ENCODE measurements at places on chromosomes 7 and 10.

DNA sequence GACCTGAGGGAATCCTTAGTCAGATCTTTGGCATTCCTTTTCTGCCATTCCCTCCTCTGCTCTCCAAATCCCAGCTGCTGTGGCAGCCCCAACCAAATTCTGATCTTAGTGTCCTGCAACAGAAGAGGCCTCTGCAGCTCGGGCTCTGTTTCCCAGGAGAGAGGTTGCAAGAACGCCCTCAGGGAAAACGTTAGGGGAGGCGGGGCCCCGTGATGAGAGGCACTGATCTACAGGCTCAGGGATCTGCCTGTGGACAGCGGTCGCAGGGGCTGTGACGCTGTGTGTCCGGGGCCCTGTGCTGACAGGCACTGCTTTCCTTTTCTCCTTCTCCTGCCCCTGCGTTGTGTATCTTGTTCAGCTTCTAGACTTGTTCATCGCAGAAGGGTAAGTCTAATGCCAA, 57.3 kb upstream of the DPYSL4 start:
- DNase-seq = no peak

GRCh38 chr7:18384491-18385143, 110.9 kb upstream of the HDAC9 start:
- no peak for DNase-seq

- DNase-seq = no peak
Observed at GRCh38 chr7:39609113-39609934, 14.0 kb upstream of the RALA start.

- no peak for DNase-seq
Observed at GRCh38 chr10:19824381-19825342, 8.4 kb downstream of the PLXDC2 start.

- DNase-seq = no peak
Observed at GRCh38 chr7:141844256-141844655, 3.0 kb upstream of the PRSS37 start.

DNA sequence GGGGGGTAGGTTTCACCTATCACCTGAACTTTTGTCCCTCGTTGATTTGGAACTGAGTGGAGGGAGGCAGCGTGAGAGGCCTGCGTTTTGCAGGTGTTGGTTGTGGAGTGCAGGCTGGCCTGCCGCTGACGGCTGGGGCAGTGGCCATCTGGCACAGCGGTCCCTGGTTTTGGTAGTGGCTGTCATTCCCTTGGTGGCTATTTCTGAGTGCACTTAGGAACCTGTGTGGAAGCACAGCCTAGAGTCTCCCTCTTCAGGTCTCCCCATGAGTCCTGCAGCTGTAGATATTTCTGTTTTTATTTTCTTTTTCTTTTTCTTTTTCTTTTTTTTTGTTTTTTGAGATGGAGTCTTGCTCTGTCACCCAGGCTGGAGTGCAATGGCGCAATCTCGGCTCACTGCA, 129.2 kb downstream of the CUL2 start:
- DNase-seq = no peak

GRCh38 chr10:132321726-132322125, 10.3 kb upstream of the LRRC27 start:
- no peak for DNase-seq

DNA sequence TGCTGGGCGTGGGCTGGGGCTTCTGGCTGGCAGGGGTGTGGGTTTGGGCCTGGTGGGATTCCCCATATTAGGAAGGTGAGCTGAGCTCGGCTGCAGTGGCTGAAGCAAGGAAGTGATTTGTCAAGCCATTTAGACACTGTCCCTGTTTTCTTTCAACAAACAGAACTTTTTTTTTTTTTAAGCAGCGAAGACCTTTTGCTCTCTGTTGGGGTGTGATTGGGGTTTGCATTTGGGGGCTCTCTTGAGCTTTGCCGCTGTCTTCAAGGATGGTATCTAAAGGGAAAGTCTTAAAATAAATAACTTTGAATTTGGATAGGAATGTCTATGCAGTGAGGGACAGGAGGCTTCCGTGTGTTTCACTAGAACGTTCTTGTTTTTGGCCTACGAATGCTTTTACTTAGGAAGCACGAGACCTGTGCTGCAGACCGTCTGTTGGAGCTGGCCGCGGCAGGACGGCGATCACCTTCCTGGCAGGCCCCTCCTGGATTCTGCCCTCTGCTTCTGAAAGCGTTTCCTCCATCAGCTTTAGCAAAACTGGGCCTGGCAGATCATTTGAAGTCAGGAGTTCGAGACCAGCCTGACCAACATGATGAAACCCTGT, 43.9 kb downstream of the FOXK1 start:
- no peak for DNase-seq

- no peak for DNase-seq
Observed at GRCh38 chr7:92904244-92905131, 68.1 kb upstream of the CDK6 start.

GRCh38 chr10:26242706-26243350, 26.3 kb downstream of the GAD2 start:
- DNase-seq = no peak

- peak; percentile 39 for DNase-seq
Observed at GRCh38 chr7:4549681-4550080, 132.4 kb upstream of the FOXK1 start.

DNA sequence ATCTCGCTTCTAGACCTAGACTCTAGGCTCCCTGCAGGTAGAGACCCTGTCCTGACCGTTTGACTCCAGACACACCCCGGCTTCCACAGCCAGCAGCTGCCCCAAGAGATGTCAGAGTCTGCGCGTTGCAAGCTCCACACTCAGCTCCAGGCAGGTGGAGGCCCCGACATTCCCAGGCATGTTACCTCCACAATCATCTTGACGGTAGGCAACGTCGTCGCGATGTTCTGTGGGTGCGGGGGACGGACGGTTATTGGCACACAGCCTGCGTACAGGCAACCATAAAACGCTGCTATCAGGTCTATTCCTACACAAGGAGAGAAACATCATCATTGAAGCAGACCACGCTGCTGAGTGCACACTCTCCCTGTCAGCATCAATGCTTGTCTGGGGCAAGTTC, 213.2 kb downstream of the ZMYND11 start:
- DNase-seq = no peak

GRCh38 chr7:96663871-96664445, 45.7 kb downstream of the SEM1 start:
- no peak for DNase-seq

GRCh38 chr7:106010331-106010730, 47.3 kb downstream of the CDHR3 start:
- DNase-seq = no peak

- no peak for DNase-seq
Observed at GRCh38 chr7:300048-300447, 10.1 kb downstream of the FOXL3 start.

- no peak for DNase-seq
Observed at GRCh38 chr7:114997487-114998404, 75.9 kb downstream of the MDFIC start.

DNA sequence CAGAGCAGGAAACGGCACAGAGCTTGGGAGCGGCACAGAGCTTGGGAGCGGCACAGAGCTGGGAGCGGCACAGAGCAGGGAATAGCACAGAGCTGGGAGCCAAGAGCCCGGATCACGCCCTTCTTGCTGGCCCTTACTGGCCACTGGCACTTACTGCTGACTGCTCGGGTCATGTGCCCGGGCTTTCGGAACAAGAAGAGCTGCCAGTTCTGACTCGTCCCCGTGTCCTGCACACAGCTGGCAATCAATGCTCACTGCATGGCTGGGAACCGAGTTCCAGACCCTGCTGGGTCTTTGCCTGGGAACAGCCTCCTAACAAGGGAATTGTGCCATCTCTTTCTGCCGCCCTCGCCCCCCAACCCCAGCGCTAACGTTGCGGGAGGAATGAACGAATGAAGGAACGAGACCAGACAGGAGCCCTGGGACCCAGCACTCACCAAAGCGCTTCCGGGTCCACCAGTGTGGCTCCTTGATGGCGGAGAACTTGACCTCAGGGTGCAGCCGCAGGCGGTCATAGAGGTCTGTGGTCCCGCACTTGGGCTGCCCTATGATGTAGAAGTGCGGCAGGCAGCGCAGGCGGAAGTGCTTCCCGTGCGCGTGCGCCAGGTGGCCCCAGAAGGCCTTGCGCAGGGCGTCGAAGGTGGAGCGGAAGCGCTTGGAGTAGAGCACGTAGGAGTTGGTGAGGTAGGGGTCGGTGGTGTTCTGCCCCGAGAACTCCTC, 49.1 kb downstream of the CHST15 start:
- no peak for DNase-seq

DNA sequence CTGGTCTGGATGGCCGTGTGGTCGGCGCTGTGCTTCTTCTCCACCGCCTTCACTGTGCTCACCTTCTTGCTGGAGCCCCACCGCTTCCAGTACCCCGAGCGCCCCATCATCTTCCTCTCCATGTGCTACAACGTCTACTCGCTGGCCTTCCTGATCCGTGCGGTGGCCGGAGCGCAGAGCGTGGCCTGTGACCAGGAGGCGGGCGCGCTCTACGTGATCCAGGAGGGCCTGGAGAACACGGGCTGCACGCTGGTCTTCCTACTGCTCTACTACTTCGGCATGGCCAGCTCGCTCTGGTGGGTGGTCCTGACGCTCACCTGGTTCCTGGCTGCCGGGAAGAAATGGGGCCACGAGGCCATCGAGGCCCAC, 1.1 kb downstream of the FZD9 start:
- no peak for DNase-seq

DNA sequence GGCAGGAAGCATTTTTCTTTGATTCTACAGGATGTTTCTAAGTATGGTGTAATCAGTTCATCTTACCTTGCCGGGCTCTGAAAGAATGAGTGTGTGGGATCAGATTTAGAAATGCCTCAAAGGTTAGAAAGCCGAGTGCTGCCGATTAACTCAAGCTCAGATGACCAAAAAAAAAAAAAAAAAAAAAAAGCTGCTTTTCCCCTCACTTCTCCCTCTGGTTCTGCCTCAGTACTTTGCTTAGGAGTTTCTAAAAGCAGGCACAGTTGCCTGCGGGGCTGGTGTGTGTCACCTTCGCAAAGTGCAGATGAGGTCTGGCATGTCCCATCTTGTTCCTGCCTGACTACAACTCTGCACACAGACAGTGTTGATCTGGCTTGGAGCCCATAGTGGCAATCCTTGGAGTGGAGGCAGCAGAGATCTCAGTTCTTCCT, 47.0 kb downstream of the KIAA1217 start:
- no peak for DNase-seq

- DNase-seq = no peak
Observed at GRCh38 chr10:22217842-22218241, at the start of gene EBLN1. Gene EBLN1 (minus strand): TSS chr10:22218015. CDS start chr10:22209983, 8,032 bp downstream.

- DNase-seq = no peak
Observed at GRCh38 chr10:28837613-28838390, 160.5 kb downstream of the BAMBI start.

DNA sequence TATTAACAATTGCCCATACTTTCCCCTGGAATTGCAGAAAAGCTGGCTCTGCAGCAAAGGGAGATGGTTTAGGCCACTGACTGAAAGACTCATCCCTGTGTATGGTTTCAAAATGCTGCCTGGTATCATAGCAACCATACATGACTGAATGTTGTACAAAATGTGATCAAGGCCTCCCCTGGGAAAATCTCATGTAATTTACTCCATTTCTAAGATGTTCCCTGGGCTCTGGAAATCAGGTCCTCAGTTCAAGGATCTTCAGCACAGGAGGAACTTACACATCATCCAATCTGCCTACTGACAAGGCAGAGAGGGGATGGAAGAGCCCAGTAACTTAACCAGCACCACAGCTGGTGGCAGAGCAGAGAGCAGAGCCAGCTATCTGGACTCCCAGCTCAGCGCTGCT, 111.8 kb downstream of the JAZF1 start:
- DNase-seq = no peak

GRCh38 chr7:142890874-142891485, 5.4 kb upstream of the TRPV6 start:
- no peak for DNase-seq

- peak; percentile 4 for DNase-seq
Observed at GRCh38 chr10:80855348-80855971, 317.8 kb downstream of the SH2D4B start.

- no peak for DNase-seq
Observed at GRCh38 chr10:62113680-62114079, 155.0 kb downstream of the RTKN2 start.

DNA sequence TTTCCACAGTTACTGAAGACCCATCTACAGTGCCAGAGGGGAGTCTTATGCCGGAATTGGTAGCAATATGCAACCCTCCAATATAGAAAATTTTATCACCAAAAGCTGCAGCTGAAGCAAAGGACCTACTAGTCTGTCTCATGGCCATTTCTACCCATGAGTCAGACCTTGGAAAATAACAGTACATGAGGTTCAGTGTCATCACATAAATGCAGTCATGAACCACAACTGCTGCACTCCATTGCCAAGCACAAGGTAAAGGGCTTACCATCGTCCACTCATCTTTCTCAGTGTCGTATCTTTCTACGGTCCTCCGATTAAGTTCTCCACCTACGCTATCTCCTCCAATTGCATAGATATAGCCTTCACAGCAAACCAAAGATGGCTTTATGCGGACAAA, 21.8 kb downstream of the KBTBD2 start:
- DNase-seq = no peak

- no peak for DNase-seq
Observed at GRCh38 chr7:69738396-69738951, 140.2 kb downstream of the AUTS2 start.

Data from head of caudate nucleus (tissue), 42 donors.